Spleen (tissue), 13 donors: ENCODE measurements at places on chromosomes 4 and X. TPM values are rescaled to one million over a fixed set of nuclear protein-coding genes. Genes with fewer than 3 reads are reported as not detected.

- no peak for DNase-seq
Observed at GRCh38 chr4:15717086-15717485, 14.2 kb downstream of the BST1 start.

DNA sequence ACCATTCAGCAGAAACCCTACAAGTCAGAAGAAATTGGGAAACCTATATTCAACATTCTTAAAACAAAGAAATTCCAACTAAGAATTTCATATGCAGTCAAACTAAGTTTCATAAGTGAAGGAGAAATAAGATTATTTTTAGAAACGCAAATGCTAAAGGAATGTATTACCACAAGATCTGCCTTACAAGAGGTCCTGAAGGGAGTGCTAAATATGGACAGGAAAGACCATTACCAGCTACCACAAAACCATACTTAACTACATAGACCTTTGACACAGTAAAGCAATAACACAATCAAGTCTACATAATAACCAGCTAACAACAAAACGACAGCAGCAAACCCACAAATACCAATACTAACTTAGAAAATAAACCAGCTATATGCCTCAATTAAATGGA is 169.3 kb upstream of the FGF16 start:
- no peak for DNase-seq

The ADH1B gene
- 120 TPM for total RNA-seq

The LRAT gene
- not detected for total RNA-seq

The MAGEA1 gene
- not detected for total RNA-seq
